Stimulated activated CD4-positive, alpha-beta T cell treated with anti-CD3 and anti-CD28 coated beads, Interleukin-15, amount 100 ng/mL, for 1 hour (primary cell): ENCODE measurements at places on chromosomes 1 and 21.

DNA sequence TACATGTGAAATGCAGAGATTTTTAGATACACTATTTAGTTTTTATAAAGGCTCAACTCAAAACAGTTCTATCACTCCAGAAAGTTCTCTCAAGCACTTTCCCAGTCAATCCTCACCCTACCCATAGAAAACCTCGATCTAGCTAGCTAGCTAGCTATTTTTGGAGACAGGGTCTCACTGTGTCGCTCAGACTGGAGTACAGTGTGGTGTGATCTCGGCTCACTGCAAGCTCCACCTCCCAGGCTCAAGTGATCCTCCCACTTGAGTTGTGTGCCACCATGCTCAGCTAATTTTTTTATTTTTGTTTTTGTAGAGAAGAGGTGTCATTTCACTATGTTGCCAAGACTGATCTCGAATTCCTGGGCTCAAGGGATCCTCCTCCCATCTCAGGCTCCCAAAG is 236.9 kb downstream of the RERE start:
- no peak for DNase-seq

DNA sequence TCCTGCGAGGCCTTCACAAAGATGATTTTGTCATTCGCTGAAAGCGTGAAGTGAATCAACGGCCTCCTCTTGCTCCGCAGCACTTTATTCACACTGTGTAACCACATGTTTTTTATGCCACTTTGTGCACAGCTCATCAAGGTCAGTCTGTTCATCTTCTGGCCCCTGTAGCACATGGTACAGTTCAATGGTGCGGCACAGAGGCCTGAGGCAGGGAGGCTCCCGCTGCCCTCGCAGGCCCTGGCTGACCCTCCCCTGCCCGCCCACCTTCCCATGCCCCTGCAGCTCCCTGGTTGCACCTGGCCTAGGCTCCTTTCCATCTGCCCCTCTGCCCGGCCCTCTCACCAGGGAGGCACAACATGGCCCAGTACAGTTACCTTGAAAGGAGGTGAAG is 87.5 kb downstream of the CD247 start:
- DNase-seq: no peak

DNA sequence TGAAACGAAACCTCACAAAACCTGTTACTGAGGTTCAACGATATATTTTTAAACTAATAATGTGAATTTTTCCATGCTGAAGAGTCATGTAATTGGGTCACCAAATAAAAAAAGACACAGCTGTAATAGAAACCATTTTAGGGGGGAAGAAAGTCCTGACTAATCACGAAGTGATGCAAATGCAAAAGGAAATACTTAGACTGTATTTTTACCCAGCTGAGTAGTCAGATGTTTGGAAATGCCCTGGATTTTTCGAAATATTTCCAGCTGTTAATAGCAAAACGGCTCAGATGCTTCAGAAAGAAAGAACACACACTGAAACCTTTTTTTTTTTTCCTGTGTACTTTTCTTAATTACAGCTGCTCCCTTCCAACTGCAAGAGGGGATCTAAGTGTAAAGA is 210.3 kb downstream of the SETD4 start:
- DNase-seq: no peak

- DNase-seq: no peak
These were observed 31.7 kb downstream of the IFNGR2 start for GRCh38 chr21:33434770-33435360.

DNA sequence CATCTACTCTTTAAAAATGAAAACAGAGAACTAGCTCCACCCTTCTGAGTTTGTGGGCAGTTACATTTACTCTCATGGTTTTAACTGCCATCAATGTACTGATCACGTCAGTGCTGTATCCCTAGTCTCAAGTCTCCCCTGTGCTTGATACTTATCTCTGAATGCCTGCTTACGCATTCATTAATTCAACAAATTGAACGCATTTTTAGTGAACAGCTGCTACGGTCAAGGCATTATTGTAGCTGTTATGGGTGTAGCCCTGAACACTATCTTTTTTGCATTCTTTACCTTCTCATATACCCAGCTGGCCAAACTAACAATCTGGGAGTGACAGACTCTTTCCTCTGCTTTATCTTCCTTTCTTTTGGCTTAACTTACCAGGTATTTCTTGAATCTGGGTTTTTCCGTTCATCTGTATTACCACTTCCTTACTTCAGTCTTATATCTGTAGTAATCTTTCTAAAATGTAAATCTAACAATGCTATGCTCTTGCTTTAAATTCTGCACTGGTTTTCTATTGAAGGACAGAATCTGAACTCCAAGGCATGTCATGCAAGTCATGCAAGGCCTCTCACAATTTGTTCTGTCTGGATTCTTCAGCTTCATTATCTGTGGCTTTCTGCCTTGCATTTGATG is 33.3 kb downstream of the SMG7 start:
- DNase-seq: no peak
